ENCODE measurements at places on chromosomes 11 and 22. TPM values are rescaled to one million over a fixed set of nuclear protein-coding genes. Genes with fewer than 3 reads are reported as not detected.

DNA sequence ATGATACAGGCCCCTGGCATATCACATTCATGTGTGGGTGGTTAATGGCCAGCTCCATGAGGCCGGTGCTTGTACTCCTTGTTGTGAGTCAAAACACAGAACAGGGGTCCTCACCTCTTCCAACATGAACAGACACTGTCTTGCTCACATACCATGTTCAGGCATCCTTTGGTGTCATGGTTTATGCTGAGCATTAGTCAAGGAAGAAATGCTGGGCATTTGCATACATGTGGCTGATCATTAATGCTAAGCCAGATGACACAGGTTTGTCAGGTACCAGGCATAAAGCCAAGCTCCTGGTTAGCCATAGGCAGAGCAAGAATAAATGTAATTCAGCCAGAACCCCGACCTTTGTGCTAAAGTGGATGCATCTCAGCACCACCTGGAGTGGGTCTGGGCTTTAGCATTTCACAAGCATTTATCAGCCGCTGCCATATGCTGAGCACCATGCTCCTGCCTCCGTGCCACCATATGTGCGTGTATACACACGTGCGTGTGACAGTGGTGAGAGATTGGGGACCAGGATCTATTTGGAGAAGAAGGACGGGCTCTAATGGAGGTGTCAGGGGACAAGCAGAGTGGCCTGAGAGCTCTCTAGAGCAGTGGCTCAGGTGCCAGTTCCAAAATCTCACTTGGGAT is 55.0 kb downstream of the MICAL2 start:
- no peak for DNase-seq

MS4A4A gene
- polyA plus RNA-seq, result 41.0 TPM

GRCh38 chr11:61174273-61174672 is 13.0 kb upstream of the VPS37C start:
- DNase-seq, result no peak

SLC22A12 gene
- not detected for polyA plus RNA-seq

DNA sequence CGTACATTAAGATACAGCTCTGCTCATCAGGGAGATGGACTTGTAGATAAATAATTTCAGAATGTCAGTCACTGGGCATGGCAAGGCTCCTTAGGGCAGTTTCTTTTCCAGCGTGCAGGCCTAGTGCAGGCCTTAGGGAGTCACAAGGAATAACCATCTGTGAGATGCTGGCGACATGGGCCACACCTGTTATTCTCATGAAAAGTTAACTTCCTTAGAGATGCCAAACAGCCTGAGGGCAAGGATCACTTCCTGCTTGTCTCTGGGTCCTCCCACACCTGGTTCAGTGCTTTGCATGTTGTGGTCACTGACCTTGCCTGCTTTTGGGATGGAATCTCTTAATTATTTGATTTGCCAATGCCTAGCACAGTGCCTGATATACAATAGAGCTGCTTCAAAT is 70.6 kb downstream of the ST3GAL4 start:
- no peak for DNase-seq

DNA sequence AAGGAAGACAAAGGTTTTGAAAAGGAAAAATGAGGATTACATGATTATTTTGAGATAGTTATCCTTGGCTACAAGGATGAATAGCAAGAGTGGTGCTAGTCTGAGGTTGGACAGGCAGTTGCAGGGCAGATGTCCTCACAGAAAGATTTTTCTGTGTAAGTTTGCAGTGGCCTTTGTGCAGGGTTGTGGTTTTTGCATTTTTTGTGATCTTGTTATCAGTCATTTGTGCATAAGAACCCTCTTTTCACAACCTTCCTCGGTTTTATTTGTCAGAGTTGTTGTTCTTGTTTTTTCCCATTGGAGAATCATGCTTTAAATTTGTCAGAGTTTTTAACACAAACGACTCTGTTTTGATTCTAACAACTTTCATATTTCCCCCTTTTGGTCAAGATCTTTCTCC is 1.4 kb downstream of the CCDC134 start:
- no peak for DNase-seq

Data from urinary bladder (tissue), 4 donors.